ENCODE measurements at places on chromosomes 6 and 20.

DNA sequence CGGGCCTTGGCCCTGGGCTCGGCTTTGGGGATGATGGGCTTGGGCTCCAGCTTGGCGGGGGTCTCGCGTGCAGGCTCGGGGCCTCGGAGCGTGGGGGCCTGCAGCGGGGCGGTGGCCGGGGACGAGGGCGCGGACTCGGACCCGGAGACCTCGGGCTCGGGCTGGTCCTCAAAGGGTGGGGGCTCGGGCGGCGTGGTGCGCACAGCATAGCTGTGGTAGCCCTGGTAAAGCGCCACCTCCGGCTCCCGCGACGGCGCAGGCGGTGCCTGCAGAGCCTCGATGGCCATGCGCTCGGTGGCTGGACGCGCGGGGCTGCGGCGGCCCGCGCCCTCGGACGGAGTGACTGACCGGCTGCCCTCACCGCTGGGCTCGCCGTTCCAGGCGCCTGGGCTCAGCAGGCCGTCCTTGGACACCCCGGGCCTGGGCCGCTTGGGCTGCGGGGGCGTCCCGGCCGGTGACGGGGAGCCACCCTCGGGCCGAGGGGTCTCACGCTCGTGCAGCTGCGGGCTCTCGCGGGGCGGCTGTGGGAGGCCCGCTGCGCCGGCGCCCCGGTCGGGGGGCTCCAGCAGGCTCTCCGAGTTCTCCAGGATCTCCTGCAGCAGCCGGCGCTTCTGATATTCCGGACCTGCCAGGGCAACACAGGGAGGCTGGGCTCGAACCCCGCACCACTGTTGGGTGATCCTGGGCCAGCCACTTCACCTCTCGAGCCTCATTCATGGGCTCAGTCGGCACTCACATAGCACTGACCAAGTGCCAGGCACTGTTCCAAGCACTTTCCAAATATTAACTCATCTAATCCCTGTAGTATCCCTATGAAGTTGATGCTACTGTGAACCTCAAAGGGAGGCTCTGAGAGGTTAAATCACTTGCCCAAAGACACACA, 71.0 kb downstream of the JPH2 start:
- no peak for DNase-seq

DNA sequence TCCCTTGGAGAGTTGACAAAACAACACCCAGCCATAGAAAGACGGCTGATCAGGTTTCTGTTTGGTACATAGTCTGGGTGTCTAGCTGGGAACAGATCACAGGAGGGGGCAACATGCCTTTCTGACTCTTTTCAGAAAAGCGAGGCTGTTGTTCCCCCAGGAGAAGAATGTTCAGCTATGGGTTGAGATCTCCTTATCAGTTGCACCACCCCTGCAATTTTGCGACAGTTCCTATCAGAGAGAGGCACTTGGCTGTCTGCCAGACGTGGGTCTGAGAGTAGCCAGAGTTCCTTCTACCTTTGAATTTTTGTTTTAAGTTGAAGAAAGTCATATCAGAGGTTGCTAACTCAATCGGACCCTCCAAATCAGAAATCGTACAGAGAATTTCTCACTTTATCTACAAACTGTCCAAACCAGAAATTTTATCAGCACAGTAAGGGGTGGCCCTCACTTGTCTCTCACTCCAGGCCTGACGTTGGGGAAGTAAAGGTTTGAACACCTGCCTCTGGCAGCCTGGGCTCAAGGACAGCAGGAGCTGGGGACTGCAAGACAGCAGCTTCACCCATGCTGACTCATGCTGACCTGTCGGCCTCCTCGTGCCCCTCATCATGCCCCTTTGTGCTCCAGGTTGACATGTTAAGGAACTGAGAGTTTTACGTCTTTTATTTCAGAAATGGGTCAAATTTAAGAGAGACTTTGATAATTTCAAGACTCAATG, 42.3 kb downstream of the TMC2 start:
- peak; percentile 32 for DNase-seq

- no peak for DNase-seq
These were observed 10.1 kb upstream of the CFAP206 start for GRCh38 chr6:87397656-87398055.

DNA sequence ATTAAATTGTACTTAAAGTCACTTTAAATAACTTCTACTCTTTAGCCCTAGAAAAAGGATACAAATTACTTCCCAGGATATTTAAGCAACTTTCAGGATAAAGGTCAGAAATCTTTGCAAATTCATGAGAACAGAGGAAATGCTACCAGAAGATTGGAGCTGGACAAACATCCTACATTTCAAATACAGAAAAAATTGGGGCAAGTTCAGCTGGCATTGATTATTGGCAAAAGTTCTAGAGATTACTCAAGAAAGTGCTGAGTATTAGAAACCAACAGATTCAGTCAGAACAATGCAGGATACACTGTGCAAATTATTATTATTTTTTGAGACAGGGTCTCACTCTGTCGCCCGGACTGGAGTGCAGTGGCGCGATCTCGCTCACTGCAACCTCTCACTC, 6.0 kb downstream of the SLC22A23 start:
- DNase-seq: no peak

GRCh38 chr20:10576411-10577090, 97.2 kb downstream of the JAG1 start:
- DNase-seq: no peak

- DNase-seq: no peak
These were observed 10.1 kb upstream of the GMEB2 start for GRCh38 chr20:63636752-63637628.

GRCh38 chr6:11769244-11769643, 9.4 kb downstream of the ADTRP start:
- no peak for DNase-seq

DNA sequence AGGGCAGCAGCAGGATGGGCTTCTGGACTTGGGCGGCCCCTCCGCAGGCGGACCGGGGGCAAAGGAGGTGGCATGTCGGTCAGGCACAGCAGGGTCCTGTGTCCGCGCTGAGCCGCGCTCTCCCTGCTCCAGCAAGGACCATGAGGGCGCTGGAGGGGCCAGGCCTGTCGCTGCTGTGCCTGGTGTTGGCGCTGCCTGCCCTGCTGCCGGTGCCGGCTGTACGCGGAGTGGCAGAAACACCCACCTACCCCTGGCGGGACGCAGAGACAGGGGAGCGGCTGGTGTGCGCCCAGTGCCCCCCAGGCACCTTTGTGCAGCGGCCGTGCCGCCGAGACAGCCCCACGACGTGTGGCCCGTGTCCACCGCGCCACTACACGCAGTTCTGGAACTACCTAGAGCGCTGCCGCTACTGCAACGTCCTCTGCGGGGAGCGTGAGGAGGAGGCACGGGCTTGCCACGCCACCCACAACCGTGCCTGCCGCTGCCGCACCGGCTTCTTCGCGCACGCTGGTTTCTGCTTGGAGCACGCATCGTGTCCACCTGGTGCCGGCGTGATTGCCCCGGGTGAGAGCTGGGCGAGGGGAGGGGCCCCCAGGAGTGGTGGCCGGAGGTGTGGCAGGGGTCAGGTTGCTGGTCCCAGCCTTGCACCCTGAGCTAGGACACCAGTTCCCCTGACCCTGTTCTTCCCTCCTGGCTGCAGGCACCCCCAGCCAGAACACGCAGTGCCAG, at the start of gene TNFRSF6B:
Gene TNFRSF6B (plus strand): TSS at position 25 of the 729 bp plus-strand sequence. CDS start 116 bp downstream, at position 141.
- no peak for DNase-seq

DNA sequence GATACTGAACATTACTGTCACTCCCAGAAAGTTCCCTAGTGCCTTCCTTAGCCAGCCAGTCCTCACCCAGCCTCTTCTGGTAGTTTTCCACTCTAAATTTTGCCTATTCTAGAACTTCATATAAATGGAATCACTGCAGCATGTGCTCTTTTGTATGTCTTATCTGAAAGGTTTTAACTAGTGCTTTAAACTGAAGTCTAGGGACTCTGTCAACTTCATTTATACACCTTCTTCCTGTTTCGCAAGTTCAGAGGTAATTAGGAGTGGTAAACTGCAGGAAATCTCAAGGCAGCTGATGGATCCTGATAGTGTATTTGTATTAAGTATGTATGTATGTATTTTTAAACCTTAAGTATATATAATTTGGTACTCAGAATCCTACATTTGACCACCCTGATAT, 94.3 kb downstream of the TCP11 start:
- no peak for DNase-seq

- no peak for DNase-seq
These were observed 544 bp upstream of the TP53INP2 start for GRCh38 chr20:34703424-34704176.

Data from ecto neural progenitor cell (in vitro differentiated cells).